ENCODE measurements at places on chromosomes 7 and 10.

DNA sequence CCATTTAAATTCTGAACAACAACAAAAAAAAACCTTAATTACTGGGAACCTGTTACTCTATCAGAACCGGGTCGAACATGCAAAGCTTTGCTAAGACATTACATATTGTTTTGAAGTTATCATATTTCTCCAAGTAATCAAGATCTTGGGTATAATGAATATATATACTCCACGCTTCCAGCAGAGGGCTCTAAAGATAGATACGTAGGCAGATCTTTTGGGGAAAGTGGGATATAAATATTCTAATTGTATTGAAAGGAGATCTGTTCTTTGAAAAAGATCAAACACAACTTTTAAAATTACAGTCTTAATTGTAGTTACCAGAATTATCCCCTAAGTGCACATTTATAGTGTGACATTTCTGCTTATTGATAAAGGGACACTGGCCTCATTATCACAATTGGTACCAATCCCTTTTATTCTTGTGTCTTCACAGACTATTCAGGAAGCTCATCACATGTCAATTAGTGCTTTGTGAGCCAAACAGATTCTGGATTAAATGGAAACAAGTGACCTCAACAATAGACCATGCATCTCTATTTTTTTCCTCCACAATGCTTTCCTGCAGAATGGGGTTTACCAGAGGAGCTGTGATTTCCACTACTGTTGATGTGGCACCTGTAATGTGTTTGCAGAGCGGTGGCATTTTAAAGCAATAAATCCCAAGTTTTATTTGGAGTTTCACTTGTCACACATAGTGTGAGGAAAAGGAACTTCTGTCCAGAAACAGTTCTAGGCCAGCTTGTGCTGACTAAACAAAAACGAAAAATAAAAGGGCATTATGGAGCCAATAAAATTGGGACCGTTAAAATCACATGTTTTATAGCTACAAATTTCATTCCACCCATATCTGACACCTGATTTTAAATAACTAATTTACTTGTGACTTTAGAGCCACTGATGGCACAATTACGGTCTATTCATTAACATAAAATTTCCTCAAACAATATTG, 122.4 kb downstream of the CTTNBP2 start:
- DNase-seq, result no peak

- no peak for DNase-seq
Measured at GRCh38 chr7:92053312-92053711, 81.0 kb downstream of the CYP51A1 start.

DNA sequence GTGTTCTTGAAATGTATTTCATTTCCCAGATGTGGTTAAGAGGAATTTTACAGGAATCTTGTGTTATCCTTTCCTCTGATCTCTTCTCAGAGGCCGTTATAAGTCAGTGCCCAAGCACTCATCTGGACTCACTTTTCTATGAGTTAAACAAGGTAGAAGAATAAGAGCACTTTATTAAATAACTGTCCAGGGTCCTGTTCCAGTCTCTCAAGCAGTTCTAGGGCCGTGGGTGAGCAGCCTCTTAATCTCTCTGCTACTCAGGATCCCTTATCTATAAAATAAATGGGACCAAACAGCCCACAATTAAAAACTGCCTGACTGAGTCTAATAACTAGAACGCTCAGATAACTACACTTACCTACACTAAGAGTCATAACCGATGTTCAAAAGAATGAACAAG, 111.2 kb downstream of the OSBPL3 start:
- no peak for DNase-seq

DNA sequence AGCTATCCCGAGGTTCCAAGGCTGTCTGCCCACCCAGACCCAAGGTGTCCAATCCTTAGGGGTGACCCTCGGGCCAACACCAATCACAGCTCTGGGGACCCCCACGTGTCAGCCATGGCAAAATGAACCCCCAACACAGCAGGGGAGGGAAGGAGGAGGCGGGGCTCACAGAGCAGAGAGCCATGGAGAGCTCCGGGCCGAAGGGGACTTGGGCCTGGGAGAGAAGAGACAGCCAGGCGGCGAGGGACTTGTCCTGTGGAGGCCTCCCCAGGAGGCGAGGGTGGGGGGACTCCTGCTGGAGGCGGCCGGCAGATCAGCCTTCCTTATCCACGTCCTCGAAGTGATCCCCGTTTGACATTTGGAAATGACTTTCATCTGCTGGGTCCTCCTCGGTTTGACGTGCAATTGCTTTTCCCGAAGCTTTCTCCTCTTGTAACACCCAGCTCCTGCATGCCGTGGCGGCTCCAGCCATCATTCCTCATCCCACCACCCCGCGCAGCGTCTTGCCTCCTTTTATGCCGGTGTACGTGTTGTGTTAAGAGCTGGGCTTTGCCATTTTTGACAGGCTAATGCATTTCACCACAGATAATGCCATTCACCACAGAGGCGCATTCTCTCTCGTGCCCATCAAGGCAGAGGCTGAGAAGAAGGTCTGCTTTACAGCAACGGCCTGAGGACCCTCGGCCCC, 337.4 kb downstream of the DNAJB6 start:
- no peak for DNase-seq

GRCh38 chr7:74051629-74052410, 23.8 kb downstream of the ELN start:
- no peak for DNase-seq

DNA sequence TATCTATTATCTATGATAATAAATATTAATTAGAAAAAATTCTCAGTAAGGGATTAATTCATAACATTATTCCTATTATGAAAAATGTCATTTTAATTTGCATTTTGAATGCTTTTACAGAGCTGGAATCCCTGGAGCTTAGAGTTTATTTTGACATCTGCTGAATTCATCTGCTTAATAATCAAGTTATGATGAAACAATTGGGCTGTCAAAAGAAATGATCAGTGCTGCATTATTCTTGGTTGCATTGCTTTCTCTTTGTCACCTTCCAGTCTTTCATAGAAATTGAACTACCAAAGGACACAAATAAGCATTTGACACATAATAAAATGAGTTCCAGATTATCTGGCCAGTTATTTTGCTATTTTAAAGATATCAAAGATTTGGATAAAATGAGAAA, 40.0 kb upstream of the MACC1 start:
- no peak for DNase-seq

DNA sequence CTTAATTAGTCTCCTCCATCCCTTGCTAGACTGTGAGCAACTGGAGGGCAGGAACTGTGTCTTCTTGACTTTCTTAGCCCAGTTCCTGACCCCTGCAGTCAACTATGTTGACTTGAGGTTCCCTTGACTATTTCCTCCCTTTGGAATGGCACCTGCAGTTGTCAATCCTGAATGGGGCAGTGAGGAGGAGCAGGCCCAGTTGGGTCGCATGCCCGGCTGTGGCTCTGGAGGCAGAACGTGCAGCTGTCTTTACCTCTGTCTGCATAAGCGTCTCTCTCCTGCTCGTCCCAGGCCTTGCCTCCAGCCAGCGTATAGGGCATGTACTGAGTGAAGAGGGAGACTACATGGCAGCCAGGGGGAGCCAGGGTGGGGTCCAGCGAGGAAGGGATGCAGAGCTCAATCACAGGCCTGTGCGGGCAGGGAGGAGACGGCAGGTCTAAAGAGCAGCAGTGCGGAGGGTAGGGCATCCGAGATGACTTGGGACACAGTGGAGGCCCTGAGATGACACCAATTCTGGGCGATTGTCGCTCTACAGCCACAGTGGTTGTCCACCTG, 26.8 kb downstream of the PYROXD2 start:
- no peak for DNase-seq

DNA sequence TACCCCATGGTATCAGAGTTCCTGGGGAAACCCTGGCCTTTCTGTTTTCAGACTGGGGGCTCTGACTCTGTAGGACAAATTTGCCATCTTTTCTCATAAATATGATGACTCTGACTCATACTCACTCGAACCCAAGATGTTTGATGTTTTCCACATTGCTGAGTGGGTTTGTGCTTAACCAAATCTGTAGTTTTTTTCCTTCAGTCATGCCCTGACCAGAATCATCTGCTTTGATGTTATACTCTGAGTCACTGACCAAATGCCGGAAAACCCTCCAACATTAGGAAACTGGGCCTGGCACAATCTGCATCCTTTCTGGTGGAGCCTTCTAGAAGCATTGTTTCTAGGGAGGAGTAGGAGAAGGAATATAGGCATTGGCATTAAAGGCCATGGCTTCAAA, 118.7 kb downstream of the C10orf105 start:
- no peak for DNase-seq

DNA sequence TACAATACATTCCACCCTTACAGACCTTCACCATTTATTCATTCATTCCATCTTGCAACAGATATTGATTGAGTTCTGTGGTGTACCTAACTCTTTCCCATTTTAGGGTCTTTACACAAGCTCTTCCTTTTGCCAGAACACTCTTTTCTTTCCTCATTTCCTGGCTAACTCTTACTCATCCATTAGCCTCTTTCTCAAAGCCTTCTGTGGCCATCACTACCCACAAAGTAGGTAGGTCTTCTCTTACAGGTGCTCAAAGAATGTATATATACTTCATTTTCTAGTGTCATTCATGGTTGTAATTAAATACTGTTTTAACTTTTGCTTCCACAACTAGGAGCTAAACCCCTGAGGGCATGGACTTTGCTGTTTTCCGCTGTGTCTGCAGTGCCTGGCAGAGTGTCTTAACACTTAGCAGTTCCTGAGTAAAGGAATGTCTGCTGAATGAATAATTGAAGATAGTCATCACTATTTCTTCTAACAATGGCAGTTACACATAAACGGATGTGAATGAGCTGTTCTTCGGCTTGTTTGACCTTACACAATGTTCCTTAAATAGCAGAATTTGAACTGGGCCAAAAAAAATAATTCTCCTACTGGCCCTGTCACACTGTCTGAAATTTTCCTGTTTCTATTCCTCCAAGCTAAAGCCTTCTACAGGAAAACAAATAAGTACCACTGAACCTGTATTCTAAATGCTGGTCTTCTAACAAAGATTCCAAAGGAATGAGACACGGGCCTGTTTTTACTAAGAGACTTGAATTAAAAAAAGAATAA, 15.1 kb downstream of the BCAP29 start:
- DNase-seq, result no peak

GRCh38 chr7:5088906-5089305, 43.2 kb downstream of the RBAK start:
- no peak for DNase-seq

DNA sequence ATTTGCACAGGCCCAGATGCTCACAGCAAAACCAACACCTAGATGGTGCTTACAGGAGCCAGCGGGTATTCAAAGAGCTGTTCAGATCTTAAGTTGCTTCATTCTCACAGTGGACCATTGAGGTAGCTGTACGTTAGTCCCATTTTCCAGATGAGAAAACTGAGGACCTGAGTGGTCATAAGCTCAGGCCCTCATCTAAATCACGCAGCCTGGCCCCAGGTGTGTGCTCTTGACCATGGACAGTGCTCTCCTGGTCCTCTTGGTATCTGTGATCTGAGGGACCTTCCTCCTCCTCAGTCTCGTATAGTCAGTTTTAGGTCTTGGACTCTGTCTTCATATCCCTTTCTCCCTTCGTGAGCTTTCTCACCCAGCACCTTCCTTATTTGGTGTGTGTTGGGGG, 43.7 kb downstream of the HTRA1 start:
- no peak for DNase-seq

DNA sequence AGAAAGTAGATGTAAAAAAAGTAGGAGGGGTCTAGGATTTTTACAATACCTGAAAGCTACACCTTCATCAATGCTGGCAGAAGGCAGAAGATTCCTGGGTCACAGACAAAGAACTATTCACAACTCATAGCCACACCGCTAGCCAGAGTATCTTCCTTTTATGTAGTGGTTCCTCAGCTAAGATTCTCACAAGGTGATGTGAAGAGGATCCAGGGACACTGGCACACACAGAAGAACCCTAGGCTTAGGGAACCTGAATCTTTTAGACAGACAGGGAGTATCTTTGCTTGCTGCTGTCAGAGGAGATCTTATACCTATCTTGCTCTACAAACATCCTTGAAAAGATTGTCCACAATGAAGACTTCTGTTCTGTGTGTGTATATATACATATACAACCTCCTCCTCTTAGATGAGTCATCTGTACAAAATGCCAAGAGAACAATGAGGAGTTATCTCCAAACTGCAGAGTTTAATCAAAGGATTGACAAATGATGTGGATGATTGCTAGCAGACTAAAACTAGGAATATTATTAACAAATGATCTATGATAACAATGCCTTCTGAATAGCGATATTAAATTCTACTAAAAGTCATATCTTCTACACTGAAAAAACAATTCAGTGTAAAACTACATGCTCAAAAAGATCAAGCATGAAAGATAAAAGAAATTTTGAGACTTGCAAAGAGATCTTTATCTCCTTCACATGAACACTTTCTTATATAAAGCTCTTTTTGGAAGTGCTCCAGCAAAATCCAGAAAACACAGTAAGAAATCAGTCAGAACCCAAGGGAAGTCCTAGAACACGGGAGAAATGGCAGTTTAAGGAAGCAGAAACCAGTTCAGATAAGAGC, 409.3 kb downstream of the PARD3 start:
- no peak for DNase-seq

DNA sequence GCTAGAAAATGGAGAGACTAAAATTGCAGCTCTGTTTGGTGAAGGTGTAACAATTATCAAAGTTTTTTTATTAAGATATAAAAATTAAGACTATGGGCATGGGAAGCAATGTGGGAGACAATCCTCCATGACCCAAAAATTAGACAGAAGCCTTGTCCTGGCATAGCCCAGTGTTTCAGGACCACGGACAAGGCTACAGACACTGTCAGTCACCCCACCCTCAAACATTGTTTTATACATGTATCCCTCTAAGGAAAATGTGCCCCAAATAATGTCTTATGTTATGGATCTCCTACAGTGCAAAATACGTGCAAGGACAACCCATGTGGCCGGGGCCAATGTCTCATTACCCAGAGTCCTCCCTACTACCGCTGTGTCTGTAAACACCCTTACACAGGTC, 24.0 kb downstream of the HABP2 start:
- DNase-seq, result no peak

GRCh38 chr7:116952635-116953371, 498 bp upstream of the ST7 start:
- DNase-seq, result no peak

DNA sequence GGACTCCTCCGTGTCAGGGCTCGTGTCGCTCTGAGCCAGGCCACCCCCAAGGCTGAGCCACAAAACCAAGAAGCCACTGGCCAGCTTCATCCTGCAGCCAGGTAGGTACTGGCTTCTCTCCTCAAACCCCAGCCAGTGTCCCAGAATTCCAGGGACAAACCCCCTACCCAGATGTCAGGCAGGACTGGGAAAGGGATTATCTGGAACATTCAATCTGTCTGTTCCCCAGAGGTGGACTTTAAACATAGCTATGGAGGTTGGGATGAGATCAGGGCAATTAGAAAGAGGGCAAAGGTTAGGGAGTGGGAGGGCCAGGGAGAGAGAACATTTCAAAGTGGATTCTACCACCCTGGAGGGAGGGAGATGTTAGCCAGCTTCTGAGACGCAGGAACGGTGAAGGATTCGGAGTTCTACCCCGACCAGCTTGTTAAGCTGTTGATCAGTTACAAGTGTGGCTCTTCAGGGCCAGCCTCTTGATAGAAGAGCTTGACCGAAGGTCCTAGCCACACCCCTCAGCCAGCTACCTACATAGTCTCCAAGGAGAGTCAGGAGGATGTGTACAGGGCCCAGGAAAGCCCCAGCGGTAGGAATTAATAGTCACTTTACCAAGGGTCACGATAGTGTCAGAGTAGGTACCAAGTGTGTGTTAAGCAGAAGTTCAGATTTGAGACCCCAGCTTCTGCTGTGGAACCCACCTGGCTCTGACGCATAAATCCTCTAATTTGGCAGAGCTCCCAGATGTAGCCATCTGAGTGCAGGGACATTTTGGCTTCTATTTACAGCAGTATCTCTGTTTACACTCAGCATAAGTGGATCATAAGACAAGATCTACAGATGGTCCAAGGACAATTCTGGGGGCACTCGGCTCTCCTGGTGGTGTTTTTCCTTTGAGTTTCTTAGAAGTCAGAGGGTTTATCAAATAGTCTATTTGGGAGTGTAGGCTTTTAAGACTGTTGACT, at the start of gene PLA2G12B:
Gene PLA2G12B (minus strand): TSS at position 211 of the 959 bp plus-strand sequence. CDS start 121 bp downstream, at position 90.
- no peak for DNase-seq
